ENCODE measurements at places on chromosomes 11 and 22.

DNA sequence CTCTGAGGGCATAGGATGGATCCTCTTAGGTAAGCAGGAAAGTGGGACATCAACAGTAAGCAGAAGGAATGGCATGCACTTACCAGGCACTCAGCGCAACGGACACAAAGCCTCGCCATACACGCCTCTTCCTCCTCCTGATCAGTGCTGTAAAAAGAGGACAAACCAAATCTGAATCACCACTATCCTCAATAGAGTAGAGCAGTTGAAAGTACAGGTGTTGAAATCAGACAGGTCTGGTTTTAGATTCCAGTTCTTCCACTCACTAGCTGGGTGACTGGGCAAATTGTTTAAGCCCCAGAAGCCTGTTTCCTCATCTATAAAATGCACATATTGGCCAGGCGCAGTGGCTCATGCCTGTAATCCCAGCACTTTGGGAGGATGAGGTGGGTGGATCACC, 8.6 kb upstream of the JAML start:
- no peak for DNase-seq

GRCh38 chr11:43360361-43361032, 1.8 kb downstream of the TTC17 start:
- DNase-seq: no peak

- no peak for DNase-seq
Observed at GRCh38 chr22:22462813-22463567, 45.6 kb downstream of the ZNF280B start.

DNA sequence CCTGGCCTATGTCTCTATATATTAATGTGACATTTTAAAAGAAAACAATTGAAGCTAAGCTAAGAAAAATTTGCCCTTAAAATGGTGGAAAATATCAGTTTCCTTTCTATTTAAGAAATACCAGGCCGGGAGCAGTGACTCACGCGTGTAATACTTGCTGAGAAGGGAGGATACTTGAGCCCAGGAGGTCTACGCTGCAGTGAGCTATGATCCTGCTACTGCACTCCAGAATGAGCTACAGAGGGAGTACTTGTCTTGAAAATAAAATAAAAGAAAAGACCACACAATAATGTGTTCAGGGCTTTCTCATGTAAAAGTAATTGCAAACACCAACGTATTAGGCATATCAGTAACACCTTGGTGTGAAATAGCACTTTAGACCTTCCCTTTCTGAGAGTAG, 1.4 kb upstream of the PRSS23 start:
- no peak for DNase-seq

- no peak for DNase-seq
Observed at GRCh38 chr11:59944720-59945119, 6.5 kb downstream of the OOSP1 start.

DNA sequence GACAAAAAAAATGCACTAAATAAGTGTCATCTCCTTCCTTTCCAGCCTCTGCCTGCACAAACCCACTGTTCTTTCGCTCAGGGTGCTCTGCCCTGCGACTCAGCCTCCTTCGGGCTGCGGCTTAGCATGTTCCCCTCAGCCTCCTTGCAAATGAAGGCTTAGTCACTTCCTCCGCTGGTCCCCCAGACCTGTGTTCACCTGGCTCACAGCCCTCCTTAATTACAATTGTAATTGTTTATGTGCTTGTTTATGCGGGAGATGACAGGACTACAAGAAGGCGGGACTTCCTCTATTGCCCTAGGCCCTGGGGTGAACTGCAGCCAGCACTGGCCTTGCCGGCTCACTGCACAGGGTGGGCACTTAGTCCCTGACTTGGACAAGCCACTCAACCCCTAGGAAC, 303.6 kb downstream of the KIRREL3 start:
- DNase-seq: no peak

DNA sequence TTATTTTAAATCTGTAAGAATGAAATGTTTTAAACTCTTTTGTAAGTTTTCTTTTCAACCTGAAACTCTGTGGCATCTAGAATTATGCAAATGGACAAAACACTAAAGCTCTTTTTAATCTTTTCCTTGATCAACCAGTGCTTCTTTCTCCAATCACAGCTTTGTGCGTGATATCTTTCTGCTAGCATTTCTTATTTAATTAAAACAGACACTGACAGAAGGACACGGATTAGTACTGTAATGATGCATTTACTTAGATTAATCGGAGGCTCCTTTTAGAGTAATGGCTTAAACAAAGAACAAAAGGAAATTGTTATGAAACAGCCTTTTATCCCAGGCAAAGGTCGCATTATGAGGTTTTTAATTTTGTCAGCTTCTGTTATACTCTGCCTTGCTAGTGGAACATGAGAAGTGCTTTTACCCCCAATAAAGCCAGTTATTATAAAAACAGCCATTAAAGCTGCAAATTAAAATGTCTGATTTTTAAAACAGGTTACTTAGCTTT, 48.5 kb upstream of the SOX6 start:
- no peak for DNase-seq

GRCh38 chr11:127843483-127844396, 743.6 kb downstream of the ETS1 start:
- peak; percentile 32 for DNase-seq

DNA sequence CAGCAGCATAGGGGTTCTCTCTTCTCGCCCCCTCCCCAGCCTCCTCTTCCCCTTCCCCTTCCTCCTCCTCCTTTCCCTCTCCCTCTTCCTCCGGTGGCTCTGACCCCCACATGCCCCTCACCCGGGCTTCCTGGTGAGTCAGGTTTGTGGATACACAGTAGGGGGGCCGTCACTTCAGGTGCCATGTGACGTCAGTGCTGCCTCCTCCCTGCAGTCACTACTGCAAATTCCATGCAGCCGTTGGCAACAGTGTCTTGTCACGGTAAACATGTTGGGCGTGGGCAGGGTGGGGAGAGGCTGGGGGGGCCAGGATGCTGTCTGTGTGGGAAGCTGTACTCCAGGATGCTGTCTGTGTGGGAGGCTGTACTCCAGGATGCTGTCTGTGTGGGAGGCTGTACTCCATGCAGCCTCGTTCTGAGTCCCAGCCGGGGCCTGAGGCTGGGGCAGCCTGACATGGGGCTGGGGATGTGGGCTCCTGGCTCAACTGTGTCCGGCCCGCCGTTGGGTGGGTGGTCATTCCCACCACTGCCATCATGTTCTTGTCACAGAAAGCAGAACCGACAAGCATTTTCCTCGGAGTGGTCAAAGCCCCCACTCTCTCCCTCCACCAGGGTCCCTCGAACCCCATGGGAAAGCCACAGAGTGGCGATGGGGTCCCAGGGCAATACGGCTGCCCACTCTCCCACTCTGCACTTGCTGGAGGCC, 2.4 kb upstream of the MUC2 start:
- no peak for DNase-seq

DNA sequence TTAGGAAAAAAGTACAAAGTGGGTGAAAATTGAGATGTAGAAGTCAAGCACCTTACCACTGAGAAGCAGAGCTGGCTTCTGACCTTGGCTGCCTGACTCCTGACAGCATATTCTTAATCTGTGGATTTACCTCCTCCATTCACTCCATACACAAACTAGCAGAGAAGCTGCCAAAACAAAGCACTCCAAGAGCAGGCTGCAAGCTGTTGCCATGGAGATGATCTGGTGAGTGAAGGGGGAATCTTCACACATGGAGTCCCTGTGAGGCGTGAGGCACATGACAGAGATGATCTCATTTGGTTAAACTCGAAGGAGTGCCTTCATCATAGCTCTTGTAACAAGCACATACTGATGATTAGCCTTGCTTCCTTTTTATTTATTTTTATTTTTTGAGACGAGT, 16.1 kb downstream of the COMMD9 start:
- no peak for DNase-seq

DNA sequence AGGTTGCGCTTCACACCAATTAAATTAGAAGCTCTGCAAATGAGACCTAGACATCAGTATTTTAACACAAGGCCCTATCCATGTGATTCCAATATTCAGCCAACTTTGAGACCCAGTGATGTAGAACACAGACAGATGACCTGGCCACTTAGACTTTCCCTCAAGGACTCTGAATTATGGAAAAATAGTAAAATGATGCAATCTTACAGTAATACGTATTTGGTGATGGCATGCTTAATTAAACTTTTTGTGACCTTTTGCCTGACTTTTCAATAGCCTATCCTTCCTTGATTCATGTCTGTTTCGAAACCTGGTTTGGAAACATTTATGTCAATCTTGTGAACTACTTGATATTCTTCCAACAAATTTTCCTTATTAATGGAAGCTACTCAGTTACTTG, 521.2 kb downstream of the KCNA4 start:
- DNase-seq: no peak
